ENCODE measurements at places on chromosomes 2 and 18. TPM values are rescaled to one million over a fixed set of nuclear protein-coding genes. Genes with fewer than 3 reads are reported as not detected.

DNA sequence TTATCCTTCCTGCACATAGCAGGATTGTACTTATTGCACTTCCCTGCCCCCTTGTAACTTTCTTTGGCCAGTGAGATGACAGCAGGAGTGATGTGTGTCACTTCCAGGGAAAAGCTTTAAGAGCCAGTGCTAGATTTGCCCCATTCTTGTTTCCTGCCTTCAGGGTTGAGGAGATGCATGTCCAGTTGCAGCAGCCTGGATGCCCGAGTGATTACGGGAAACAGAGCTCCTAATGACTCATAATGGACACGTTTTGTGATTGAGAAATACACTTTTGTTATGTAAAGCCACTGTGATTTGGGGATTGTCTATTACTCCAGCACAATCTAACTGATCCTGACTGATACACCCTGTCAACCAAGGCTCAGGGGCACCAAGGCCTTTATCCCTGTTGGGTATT is 5.0 kb upstream of the TET3 start:
- peaks cover 80% of the 10 kb centered on the region for H3K4me1 ChIP-seq
- peak overlapping the region; percentile 68 for H3K4me3 ChIP-seq
- no peaks in the 10 kb centered on the region for H3K27me3 ChIP-seq

The ANKRD53 gene
- total RNA-seq: not detected

DNA sequence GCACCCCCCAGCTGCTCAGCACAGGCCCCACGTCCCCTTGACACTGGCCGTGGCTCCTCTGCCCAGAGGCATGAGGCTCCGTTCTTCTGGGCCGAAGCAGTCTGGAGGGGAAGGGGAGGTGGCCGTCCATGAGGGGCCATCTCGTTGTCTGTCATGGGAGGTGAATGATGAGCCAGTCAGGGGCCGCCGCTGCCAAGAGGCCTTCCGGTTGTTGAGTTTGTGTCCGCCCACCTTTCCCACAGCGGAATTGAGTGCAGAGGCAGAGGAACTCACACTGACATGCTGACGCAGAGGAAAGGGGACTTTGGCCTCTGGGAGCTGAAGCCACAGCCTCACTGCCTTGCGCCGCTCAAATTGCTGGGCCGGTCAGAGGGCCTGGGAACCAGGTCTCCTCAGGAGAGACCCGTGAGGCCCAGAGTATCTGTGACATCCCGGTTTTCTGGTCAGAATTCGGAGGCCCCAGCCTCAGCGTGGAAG is 268.4 kb downstream of the ATAD2B start:
- peak overlapping the region; percentile 17 for H3K27ac ChIP-seq
- H3K36me3 ChIP-seq: no peaks in the 10 kb centered on the region
- peaks cover 6% of the 10 kb centered on the region for H3K27me3 ChIP-seq
- peaks cover 8% of the 10 kb centered on the region for H3K4me1 ChIP-seq

DNA sequence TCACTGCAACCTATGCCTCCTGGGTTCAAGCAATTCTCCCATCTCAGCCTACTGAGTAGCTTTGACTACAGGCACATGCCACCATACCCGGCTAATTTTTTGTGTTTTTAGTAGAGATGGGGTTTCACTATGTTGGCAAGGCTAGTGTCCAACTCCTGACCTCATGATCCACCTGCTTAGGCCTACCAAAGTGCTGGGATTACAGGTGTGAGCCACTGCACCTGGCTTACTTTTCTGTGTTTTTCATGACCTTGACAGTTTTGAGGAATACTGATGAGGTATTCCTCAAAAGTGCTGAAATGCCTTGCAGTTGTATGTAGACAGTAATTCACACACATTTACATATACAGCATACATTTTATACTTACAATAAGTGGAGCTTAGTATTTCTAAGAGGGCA is 126.1 kb downstream of the PHLPP1 start:
- no peak overlapping the region for H3K27ac ChIP-seq
- peaks cover 2% of the 10 kb centered on the region for H3K36me3 ChIP-seq
- no peaks in the 10 kb centered on the region for H3K27me3 ChIP-seq
- H3K4me3 ChIP-seq: no peak overlapping the region

GRCh38 chr2:186036862-186037449 is 298.4 kb downstream of the FSIP2 start:
- H3K4me1 ChIP-seq: no peaks in the 10 kb centered on the region
- no peak overlapping the region for H3K27ac ChIP-seq
- H3K4me3 ChIP-seq: no peak overlapping the region
- H3K36me3 ChIP-seq: no peaks in the 10 kb centered on the region
- no peaks in the 10 kb centered on the region for H3K27me3 ChIP-seq

Data from activated CD4-positive, alpha-beta T cell treated with anti-CD3 and anti-CD28 coated beads for 36 hours (primary cell).